PC-9 (cell line): ENCODE measurements at places on chromosomes 2 and 18.
A peak's percentile ranks its signal among the peaks of the same experiment; 100 is the strongest.

DNA sequence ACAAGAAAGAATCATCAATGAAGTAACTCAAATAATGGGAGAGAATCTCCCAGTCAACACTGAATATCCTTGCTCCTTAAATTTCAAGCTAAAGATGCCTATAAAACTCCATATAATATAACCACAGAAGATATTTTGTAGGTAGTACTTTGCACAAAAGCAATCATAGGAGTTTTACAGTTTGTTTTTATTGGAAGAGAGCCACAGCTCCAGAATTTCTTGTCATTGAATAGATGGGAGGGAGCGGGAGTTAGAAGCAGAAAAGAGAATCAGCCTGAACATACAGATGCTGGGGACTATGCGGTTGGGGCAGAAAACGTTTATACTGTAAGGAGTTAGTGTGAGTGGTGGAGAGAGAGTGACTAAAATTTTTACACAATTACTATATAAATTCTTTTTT is 18.3 kb upstream of the SMAD4 start:
- no peaks in the 10 kb centered on the region for H3K4me1 ChIP-seq
- H3K27ac ChIP-seq: no peak overlapping the region
- no peak overlapping the region for H3K4me3 ChIP-seq
- DNase-seq: no peak
- H3K27me3 ChIP-seq: no peaks in the 10 kb centered on the region

DNA sequence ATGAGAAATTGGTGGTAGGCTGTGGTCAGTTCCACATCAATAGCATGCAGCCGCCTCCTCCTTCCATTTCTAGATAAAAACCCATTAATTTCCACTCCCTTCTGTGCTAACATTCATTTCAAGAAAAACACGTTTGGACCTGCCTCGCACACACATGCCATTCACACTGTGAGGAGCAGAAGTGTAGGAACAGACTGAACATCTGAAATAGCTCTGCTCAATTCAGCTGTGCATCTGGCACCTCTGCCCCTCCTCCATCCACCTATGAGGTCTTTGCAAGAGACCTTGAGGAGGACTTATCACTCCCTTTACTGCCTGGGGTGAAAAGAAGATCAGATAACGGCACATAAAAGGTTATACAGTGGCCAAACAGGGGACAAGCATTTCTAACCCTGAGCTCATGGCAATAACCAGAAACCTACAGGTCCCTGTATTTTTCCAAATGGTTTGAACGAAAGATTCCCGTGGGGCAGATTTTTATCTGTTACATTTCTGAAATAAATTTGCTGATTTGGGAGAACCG is 30.8 kb upstream of the LRP2 start:
- no peak overlapping the region for H3K27ac ChIP-seq
- no peaks in the 10 kb centered on the region for H3K36me3 ChIP-seq
- no peak overlapping the region for H3K4me3 ChIP-seq
- DNase-seq: no peak
- H3K4me1 ChIP-seq: no peaks in the 10 kb centered on the region
- no peaks in the 10 kb centered on the region for H3K27me3 ChIP-seq

DNA sequence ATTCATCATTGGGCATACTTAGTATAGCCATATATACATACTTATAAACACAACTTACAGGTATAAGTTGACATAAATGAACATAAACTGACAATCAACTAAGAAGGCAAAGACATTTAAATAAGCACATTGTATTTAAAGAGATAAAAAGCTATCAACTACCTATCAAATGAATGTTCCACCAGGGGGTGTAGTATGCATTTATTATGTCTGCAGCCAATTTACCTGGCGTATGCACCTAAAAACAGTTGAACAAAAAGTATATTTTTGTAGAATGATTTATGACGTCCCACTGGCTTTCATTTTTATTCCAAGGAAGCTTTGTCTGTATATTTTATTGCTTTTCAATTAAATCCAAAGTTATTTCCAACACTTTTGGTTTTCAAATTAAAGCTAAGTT is 323.5 kb downstream of the AFF3 start:
- H3K4me3 ChIP-seq: no peak overlapping the region
- no peak for DNase-seq
- H3K27me3 ChIP-seq: peaks cover 63% of the 10 kb centered on the region
- H3K27ac ChIP-seq: no peak overlapping the region
- no peaks in the 10 kb centered on the region for H3K4me1 ChIP-seq

- H3K27ac ChIP-seq: no peak overlapping the region
- no peak overlapping the region for H3K4me3 ChIP-seq
- no peak for DNase-seq
- no peaks in the 10 kb centered on the region for H3K27me3 ChIP-seq
These were observed 21.2 kb downstream of the FOSL2 start for GRCh38 chr2:28413899-28414295.

DNA sequence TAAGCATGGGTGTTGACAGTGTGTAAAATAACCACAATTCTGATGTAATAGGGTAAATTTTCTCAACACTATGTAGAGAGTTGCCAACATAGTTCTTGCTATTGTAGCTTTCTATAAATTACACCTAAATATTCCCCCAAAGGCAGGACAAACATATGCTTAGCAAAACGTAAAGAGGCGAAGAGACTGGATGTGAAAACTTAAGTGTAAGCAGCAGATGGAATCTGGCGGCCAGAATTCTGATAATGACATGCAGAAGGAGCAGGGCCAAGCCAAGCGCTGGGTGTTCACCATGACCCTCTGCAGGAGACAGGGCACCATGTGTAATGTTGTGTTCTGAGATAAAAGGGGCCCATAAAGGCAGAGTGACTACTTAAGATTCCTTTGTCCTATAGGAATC is 105.2 kb upstream of the ZNF521 start:
- no peaks in the 10 kb centered on the region for H3K27me3 ChIP-seq
- H3K4me1 ChIP-seq: no peaks in the 10 kb centered on the region
- H3K36me3 ChIP-seq: no peaks in the 10 kb centered on the region
- DNase-seq: no peak
- no peak overlapping the region for H3K4me3 ChIP-seq

DNA sequence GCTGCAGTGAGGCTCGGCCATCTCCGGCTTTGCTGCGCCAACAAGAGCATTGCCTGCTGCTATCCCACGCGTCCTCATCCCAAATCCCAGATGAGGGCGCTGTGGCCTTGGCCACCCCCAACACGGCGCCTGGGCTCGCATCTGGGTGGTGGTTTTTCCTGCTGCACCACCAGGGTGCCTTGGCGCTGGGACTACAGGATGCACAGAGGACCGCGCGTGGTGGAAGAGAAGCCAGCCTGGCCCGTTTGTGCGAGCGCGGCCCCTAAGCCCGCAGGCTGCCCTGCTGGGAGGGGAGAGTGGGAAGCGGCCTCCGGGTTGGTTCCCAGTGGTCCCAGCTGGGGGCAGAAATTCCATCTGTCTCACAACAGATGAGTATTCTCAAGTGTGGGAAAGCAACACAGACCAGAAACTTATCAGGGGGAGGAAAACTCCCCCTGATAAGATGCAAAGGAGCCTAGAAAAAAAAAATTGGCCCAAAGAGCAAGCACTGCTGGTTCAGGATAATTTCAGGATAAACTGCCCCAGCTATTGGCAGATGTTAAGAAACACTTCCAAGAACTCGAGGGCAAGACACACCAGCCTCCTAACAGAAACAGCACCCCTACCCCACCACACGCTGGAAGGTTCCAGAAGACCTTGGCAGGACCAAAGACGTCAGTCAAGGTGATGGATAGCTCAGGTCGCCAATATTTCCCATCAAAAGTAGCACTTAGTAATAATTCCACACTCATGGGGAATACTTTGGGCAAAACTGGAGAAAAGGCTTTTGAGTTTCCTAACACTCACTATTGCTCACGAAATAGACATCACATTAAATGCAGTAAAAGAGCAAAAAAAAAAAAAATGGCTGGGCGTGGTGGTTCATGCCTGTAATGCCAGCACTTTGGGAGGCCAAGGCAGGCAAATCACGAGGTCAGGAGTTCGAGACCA is 152.1 kb downstream of the PXDN start:
- H3K27me3 ChIP-seq: peaks cover 7% of the 10 kb centered on the region; the same call in 1 of the 2 replicates
- H3K27ac ChIP-seq: no peak overlapping the region
- no peak overlapping the region for H3K4me3 ChIP-seq
- no peaks in the 10 kb centered on the region for H3K36me3 ChIP-seq

- peaks cover 7% of the 10 kb centered on the region; the same call in 1 of the 2 replicates for H3K27me3 ChIP-seq
- H3K27ac ChIP-seq: no peak overlapping the region; the same call in 1 of the 2 replicates
- no peak overlapping the region for H3K4me3 ChIP-seq
- H3K4me1 ChIP-seq: peaks cover 94% of the 10 kb centered on the region
- H3K36me3 ChIP-seq: peaks cover 11% of the 10 kb centered on the region; the same call in 1 of the 2 replicates
These were observed 115.4 kb downstream of the PXDN start for GRCh38 chr2:1628893-1629292.

DNA sequence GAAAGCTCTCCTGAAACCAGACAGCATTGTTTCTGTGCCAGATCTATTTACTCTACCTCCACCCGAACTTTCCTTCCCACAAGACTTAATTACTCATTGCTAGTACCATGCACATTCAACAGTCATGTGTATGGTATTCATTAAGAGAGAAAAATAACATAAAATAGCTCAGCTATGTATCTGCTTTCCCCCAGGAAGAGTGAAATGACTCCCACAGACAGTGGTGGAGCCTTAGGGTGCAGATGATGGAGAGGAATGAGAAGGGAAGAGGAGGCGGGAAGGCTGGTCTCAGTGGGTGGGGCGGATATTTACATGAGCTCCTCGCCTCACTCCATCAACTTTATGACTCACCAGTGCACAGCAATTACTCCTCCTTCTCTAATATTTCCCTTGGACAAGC is 724.5 kb downstream of the EPHA4 start:
- peak overlapping the region; percentile 14 for H3K27ac ChIP-seq
- H3K4me1 ChIP-seq: peaks cover 18% of the 10 kb centered on the region
- H3K36me3 ChIP-seq: no peaks in the 10 kb centered on the region
- no peaks in the 10 kb centered on the region for H3K27me3 ChIP-seq

DNA sequence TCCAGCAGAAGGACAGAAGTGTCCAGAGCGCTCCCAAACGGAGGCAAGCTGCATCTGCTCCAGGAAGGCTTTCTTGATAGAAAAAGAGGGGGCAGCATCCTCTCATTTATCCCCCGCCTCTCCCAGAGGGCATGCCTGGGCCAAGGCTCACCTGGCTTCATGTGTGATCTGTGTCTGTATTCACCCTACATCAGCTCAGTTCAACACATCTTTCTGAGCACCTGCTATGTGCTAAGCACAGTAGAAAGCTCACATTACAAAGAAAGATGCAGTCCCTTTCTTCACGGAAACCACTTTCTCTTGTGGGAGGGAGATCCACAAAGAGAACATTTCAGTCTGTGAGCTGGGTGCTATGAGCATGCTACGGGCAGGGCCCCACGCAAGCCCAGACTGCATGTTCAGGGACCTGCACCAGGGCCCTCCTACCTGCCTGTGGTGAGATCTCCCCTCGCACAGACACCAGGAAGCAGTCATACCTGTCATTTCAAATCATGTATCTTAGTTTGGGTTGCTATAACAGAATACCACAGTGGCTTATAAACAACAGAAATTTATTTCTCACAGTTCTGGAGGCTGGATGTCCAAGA is 90.7 kb downstream of the PDCL3 start:
- no peak for DNase-seq
- H3K4me1 ChIP-seq: peaks cover 13% of the 10 kb centered on the region; the same call in 1 of the 2 replicates
- H3K36me3 ChIP-seq: no peaks in the 10 kb centered on the region
